Activated naive CD4-positive, alpha-beta T cell treated with anti-CD3 and anti-CD28 coated beads for 36 hours (primary cell): ENCODE measurements at places on chromosomes 13 and 19.
A peak's percentile ranks its signal among the peaks of the same experiment; 100 is the strongest.

GRCh38 chr19:10112037-10112761, 706 bp downstream of the P2RY11 start:
- peak; percentile 37 for DNase-seq

DNA sequence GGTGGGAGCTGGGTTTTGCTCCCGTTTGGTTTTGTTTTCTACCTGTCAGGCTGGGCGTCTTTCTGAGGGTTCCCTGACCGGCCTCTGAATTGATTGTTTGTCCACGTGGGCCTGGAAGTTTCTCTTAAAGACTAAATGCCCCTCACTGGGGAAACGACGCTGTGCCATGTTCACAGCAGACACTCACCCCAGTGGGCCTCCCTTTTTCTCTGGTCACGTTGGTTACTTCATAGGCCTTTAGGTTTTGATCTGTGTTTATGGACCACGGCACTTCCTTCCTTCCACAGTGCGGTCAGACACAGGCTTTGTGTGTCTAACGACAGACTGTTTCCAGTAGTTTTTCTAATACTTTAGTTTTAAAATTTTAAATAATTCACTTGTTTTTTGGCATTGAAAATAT, 20.1 kb upstream of the NDUFS7 start:
- DNase-seq, result peak; percentile 31

GRCh38 chr13:98187155-98187964, 10.3 kb upstream of the RNF113B start:
- no peak for DNase-seq

DNA sequence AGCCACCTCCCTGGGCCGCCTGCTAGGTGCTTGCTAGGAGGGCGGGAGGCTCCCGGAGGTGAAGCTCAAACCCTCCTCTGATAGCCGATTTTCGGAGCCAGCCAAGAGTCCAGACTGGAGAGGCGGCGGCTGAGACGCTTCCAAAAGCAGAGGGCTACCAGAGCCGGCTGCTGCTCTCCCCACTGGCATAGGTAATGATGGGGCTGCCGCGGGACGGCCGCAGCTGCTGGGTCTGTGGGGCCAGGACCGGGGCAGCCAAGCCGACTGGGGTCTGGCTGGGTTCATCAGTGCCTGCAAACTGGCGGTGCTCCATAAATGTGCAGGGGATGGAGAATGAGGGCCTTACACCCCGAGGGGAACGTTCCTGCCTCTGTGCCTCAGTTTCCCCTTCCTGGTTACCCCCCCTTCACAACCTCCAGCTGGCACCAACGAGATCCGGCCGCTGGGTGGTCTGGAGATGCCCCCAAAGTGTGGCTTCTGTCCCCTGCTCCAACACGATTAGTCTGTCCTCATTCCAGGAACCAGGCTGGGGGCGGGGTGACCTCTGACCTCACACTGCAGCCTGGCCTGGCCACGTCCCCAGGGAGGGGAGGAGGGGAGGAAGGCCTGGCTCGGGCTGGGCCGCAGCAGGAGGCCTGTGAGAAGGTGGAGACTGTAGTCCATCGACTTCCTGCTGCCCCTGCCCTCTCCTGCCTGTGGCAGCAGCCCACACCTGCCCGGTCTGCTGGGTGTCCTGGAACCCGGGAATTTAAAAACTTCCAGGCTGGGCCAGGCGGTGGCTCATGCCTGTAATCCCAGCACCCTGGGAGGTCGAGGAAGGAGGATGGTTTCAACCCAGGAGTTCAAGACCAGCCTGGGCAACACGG, 3.8 kb upstream of the WDR18 start:
- DNase-seq, result no peak

- DNase-seq, result no peak
Measured at GRCh38 chr19:40261631-40262030, 23.5 kb downstream of the AKT2 start.

- DNase-seq, result peak; percentile 25
Measured at GRCh38 chr13:102597029-102597961, 509 bp downstream of the TPP2 start.

DNA sequence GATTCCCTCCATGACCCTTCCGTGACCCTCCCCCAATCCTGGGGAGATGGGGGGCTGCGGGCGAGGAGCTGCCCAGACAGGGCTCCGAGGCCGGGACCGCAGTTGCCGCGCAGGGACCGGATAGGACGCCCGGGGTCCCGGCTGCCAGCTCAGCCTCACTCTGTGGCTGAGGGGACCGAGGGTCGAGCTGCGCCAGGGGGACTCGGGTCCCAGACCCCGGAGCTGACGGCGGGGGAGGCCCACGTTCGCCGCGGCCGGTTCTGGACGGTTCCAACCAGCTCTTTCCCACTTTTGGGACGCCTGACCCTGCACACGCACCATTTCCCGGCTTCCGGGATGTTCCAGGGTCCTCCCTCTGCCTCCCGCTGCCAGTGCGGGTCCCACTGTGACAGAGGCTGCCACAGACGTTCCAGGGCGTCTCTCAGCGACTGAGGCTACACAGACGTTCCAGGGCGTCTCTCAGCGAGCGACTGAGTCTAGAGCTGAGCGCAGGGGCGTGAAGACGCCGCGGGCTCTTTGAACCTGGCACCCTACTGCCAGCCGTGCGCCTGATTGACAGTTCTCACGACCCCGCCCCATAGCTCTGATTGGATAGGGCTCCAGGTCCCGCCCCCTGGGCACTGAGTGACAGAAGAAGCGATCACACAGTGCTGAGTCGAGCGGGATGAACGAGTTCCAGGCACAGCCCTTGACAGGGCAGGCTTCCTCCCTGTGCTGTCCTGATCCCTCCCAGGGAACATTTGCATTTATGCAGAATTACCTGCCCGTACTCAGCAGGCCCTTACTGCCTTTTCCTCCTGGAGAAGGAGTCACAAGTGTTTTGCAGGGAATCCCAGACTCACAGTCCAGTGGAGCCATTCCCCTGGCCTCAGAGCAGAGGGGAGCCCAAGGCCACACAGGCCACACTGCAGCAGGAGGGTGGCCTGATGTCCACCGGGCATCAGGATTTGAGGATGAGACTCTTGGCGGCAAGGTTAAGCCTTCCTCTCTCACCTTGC, at the start of gene ZNF563:
TSS of gene ZNF563 (minus strand) at position 472 of the 998 bp plus-strand sequence. CDS start at position 321, 151 bp downstream.
- DNase-seq, result peak; percentile 100

DNA sequence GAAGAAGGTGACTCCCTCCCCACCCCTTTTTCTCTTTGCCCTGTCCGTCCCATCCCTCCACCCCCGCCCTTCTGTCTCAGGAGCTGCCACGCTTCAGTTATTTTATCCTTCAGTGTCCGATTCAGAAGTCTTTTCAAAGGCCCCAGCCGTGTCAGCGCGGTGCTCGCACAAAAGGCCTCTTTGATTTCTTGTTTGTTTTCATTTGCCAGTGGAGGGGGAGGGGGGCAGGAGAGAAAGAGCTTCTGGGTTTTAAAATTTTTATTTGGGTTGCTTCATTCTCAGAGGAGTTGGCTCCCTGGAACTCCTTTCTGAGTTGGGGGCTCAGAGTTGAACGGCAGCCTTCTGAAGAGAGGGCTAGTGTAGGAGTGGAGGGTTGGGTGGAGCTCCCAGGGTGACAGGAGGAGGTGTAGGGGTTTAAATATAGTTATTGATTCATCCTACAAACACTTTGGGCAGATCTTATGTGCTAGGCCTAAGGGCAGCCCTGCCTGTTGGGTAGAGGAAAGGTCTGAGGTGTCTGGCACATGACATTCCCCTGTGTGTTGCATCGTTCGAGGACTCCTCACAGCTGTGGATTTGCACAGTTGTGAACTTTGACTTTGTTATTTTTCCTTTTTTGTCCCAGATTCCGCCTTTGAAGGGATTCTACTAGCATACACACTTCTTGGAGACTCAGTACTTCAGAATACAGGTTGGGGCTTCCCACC, 36.8 kb downstream of the NFIX start:
- no peak for DNase-seq

- DNase-seq, result no peak
Measured at GRCh38 chr13:86788616-86789015, 882.6 kb upstream of the SLITRK5 start.

- DNase-seq, result no peak
Measured at GRCh38 chr19:39428283-39429112, 7.3 kb downstream of the RPS16 start.

DNA sequence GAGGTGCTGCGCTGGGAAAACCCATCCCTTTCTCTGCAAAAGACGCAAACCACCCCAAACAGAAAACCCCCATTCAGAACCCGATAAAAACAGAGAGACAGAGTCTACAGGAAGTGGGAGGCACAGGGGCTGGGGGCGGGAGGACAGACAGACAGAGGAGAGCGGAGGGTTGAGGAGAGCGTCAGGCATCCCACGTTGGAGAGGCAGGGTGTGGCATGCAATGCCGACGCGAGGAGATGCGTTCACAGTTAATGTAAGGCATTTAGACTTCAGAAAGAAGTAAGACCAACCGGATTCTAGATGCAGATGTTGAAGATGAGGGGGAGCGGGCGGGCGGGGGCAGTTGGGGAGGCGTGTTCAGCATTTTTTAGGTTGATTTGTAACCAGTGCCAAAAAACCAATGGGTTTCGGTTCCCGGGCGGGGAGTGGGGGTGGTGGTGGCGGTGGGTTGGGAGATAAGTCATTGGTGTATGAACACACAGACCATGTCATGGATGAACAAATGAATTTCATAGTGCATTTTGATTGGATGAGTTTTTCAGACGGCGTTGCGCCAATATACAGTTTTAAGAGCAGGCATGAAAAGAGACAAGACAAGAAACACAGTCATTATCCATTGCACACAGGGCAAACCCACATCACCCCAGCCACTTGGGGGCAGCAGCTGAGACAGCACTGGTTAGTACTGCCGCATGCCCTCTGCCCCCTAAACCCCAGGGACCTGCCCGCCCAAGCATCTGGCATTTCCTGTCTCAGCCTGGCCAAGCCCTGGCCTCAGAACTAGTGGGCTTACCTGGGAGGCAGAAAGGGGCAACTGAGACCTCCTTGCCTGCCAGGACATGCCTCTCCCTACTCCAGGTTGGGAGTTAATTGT, 91.3 kb downstream of the IER2 start:
- DNase-seq, result peak; percentile 49

DNA sequence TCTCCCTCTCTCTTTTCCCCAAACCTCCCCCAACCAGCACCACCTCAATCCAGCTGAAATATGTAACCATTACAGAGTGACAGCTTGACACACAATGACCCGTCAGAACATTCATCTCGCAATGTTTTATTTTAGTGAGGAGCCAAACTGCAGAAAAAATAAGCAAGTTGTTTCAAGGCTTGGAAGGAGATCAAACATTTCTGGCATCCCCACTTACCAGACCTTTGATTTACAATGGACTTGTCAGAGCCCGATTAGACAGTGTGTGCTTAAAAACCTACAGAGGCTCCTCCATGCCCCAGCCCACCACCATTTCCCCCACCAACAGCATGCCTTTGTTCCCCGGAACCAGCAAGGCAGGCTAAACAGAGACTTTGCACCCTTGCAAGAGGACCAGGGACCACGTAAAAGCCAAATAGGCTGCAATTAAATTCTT, 382.8 kb upstream of the ZNF507 start:
- DNase-seq, result no peak

DNA sequence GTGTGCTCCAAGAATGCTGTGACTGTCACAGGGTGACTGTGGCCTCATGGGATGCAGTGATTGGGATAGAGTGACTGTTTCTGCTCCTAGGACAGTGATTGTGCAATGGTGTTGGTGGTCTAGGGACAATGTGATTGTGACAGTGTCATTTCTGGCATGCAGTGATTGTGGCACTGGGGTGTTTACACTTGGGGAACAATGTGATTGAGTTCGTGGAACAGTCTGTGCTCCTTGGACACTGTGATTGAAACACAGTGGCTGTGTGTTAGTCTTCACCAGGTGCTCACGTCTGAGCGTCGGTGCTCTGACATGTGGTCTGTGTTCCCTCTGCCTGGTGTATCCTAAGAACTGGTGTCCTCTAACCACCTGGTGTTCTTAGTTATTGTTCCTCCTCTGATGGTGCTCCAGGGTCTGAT, 1.7 kb downstream of the PDE4A start:
- DNase-seq, result no peak

GRCh38 chr13:42656958-42657357, 83.0 kb downstream of the TNFSF11 start:
- DNase-seq, result no peak

DNA sequence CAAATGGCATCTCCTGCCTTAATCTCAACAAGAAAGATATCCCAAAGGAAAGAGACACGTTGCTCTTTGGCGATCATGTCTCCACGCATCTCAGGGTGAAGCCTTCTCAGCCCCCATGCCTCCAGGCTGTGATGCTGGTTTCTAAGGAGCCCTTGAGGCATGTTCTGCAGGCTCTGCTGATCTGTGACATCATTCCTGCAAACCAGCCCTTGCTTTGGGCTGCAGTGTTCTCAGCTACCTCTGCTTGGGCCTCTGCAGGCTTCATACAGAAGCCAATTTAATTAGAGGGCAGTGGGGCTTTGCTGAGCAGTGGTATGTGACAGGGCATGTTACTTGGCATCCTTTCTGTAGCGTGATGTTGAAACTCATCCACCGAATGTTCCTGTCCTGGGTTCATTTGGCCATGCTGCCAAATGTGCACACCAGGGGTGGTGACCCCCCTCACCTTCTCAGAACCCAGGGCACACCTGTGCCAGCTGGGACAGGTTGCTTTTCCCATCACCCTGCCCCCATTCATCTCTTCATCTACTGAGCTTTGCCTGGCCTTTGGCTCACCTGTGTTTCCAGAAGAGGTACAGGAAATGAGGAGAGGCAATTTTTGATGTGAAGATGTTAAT, 230.9 kb downstream of the TEX29 start:
- no peak for DNase-seq

GRCh38 chr19:5340637-5341447, at the start of gene PTPRS:
PTPRS (minus strand) TSS chr19:5340812; CDS start chr19:5286140, 54,672 bp downstream.
- peak; percentile 53 for DNase-seq

DNA sequence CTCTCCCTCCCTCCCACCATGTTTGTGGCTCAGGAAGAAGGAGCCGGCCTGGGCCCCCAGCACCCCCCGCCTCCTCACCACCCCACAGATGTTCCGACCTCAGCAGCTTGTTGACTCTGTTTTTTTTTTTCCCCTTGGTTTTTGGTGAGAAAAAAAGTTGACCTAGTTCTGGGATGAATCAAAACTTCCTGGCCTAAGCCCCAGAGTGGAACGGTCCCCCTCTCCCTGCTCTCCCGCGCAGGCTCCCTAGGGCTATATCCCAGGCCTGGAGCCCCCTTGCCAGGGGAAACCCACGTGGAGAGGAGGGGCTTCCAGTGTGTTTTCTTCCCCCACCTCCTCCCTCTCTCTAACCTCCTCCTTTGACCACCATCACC, 4.0 kb downstream of the COL5A3 start:
- no peak for DNase-seq

GRCh38 chr13:93862259-93862658, 617.2 kb downstream of the DCT start:
- no peak for DNase-seq

- no peak for DNase-seq
Measured at GRCh38 chr13:25347151-25347550, 24.6 kb upstream of the ATP8A2 start.

GRCh38 chr19:48953141-48953540, 1.5 kb upstream of the BAX start:
- DNase-seq, result no peak

DNA sequence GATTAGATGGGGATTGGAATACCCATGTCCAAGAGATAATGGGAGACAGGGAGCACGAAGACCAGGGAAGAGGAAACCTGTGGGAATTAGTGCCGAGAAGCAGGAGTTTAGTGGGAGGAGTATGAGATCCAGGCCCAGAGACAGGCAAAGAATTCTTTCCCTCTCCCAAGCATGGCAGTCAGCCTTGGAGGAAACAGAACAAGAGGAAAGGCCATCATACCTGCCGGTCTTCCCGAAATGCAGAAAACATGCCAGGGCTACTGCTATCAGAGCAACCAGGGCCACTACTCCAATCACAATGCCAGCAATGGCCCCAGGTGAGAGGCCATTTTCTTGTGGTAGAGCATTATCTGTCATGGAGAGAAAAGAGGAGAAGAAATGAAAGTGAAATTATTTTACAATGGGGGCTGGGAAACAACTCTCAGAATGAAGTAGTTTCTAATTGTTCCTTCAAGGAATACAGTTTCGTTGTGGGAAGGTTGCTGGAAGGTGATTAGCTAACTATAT, 16.1 kb downstream of the CEACAM1 start:
- DNase-seq, result no peak
